ENCODE measurements at places on chromosomes 3 and 15.

DNA sequence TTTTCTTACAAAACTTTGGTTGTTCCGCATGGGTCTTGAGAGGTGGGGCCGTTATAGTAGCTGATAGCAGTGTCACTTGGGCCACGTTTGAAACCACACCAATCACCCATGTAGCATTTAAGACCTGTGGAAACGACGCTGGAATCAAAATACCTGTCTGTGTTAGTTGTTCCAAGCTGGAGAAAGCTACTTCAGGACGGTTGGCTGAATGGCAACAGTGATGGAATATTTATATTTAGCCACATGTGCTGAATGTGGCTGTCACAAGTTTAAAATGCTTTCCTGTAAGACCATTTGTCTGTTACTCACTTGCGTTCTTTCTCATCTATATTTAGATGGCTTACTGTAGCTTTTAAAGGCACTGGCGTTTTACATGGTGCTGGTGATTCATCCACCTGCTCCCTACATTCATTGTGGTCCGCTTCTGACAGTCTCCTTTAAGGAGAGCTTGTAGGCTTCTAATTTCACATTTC is 1.4 kb downstream of the DNAJA4 start:
- DNase-seq, result peak; percentile 33

DNA sequence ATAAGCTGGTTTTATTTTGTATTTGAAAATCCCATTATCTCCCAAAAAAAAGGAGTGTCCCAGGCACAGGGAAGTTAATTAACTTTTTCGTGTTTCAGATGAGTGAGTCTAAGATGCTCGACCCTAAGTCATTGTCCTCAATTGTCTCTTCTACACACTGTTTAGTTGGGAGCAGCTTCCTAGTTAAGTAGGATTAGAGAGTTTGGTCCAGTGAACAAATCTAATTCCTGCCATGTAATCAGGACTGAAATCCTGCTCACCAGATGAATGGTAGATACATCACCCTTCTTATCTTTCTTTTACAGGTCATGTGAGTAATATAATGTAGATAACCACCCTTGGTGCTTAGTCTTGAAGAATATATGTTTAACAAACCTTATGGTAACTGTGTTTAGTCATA is 228.9 kb upstream of the MANF start:
- no peak for DNase-seq

DNA sequence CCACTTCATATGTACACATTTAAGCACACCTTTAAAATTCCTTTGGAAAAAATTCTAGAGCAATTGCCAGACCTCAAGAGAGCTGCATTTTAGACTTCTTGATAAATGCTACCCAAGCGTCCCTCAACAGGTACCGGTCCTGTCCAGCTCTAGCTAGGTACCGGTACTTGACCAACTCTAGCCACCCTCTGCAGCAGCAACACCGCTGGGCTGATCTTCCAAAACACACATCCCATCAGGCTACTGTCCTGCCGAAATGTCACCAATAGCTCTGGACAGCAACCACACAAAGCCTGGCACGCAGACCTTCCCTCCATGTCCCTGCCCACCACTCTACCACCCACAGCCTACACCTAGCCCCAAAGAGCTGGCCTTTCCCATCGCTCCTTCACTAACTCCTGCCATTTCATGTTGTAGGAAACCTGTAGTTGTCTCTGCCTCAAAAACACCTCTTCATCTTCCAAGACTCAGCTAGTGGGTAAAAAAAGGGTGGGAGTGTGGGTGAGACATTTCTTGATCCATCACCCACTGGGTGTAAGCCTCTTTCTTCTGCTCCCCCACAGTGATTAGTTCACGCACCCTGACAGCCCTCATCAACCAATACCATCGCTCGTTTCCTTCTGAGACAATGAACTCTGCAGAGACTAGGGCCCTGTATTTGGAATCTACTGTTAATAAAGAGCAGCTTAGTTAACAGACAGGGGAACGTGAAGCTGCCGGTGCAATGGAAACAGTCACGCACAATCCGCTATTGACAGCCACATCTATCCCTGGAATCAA is 6.8 kb downstream of the CHSY1 start:
- DNase-seq, result no peak

GRCh38 chr3:193190146-193190786 is 50.8 kb upstream of the PLAAT1 start:
- peak; percentile 14 for DNase-seq

- DNase-seq, result no peak
Observed at GRCh38 chr3:56001537-56001936, 466.7 kb downstream of the ERC2 start.

- no peak for DNase-seq
Observed at GRCh38 chr3:190105876-190106275, 14.8 kb downstream of the P3H2 start.

DNA sequence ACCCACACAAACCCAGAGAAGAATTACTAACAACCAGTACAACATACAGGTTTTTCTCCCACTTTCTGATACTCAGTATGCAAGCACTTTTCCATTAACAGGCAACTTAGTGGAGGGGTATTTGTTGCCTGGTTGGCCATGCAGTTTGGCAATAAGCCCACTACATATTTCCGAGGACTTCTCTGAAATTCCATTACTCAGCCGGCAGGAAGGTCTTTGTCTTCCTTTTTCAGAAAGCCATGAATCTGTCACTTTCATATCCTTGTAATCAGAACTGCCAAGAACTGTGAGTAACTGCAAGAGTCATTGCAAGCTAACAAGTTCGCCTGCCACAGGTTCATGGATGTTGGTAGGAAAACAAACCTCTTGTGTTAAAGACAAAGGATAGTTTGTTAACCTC is 422.3 kb upstream of the ROBO1 start:
- DNase-seq, result peak; percentile 74

- no peak for DNase-seq
Observed at GRCh38 chr3:32312251-32312650, 73.8 kb downstream of the CMTM8 start.

GRCh38 chr3:136844724-136845123 is 17.3 kb upstream of the NCK1 start:
- no peak for DNase-seq

DNA sequence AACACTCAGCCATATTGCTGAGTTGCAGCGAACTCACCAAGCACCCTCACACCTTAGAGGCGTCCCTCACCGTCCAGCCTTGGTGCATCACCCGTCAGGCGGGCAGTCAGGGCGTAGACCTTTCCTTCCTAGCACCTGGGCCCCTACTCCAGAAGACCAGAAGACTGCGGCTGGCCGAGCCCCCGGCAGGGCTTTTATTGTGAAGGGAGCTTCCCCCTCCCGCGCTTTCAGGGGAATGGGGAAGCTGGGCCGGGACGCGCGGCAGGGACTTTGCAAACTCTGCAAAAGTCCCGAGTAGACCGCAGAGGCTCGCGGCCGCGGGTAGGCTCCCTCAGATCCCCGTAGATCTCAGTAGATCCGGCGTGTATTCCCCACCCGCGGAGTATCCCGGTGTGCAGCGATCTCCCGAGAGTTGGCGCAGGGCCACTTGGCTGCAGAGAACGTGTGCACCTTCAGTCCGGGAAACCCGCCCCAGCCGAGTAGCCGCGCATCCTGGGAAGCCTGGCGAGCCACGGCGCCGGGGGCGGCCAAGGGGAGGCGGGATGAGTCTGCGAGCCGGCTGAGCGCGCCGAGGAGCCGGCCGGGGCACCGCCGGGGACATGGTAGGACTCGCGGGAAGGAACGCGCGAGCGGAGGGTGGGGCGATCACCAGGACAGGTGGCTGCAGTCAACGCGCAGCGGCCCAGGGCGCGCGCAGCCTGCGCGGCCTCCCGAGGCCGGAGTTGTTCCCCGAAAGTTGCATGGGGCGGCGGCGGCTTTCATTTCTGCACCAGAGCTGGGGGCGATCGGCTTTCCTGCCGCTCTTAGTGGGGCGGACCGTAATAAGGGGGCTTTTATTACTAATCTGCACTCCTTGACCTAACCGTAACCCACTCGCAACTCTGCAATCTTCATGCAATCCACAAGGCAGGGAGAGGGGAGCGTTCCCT is at the start of gene GASK1A:
Gene GASK1A (plus strand): TSS at position 268 of the 929 bp plus-strand sequence. CDS start 332 bp downstream, at position 600.
- peak; percentile 36 for DNase-seq

- DNase-seq, result no peak
Observed at GRCh38 chr15:95874637-95875036, 455.9 kb upstream of the NR2F2 start.

DNA sequence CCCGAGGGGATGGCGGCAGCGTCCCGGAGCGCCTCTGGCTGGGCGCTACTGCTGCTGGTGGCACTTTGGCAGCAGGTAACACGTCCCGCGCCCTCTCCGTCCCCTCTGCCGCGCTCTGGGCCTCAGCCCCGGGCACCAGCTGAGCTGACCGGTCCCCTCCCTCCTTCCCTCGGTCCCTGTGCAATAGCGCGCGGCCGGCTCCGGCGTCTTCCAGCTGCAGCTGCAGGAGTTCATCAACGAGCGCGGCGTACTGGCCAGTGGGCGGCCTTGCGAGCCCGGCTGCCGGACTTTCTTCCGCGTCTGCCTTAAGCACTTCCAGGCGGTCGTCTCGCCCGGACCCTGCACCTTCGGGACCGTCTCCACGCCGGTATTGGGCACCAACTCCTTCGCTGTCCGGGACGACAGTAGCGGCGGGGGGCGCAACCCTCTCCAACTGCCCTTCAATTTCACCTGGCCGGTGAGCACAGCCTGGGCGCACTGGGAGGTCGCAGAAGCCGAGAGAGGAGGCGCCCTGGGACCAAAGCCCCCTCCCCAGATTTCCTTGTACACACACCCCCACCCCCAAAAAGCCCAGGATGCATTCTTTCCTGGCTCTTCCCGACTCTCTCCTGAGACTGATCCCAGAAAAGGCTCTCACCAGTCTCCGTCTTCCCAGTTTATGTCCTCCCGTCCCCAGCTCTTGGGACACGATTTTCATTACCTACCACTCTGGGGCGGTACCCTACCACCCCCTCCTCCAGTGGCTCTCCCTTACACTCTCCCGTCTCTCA is 705 bp downstream of the DLL4 start:
- peak; percentile 60 for DNase-seq

DNA sequence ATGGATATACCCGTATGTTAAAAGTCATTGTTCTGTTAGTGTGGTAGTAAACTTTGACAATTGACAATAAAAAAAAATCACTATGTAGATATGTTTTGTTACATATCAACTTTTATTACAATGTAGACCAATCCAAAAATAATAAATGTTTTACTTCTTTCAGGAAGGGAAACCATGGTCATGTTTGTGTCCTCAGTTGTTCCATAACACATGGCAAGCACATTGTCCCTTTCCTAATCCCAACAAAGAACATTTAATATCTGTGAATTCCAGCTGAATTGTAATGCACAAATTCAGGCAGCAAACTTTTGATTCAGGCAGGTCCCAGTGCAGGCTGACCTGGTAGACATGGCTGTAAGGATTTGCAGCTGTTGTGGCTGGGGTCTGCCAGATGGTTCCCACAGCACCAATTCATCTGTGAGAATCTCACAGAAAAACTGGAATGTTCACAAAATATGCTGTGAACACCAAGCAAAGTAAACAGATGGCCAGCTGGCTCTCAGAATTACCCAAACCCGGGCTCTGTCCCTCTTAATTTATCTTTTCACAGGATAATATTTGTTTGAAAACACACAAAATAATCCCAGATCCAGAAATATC is 1.9 kb upstream of the SPG21 start:
- no peak for DNase-seq

- DNase-seq, result peak; percentile 60
Observed at GRCh38 chr3:71955240-71956068, 170.5 kb upstream of the PROK2 start.

DNA sequence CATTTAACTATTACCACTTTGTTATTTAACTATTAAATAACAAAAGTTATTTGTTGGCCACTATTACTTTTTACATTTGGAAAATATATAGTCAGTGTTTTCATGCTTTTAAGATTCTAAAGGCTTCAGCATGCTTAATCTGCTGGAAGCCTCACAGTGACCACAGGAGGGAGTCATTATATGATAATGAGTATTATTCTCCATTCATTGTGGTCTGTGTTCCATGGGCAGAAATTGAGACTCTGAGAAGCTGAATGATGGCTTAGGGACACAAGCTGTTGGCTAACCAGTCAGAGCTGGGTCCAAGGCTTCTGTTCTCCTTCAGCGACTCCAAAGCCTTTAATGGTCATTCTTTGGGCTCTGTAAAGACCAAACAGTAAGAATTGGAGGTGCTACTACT is 64.7 kb downstream of the BFSP2 start:
- DNase-seq, result peak; percentile 75

DNA sequence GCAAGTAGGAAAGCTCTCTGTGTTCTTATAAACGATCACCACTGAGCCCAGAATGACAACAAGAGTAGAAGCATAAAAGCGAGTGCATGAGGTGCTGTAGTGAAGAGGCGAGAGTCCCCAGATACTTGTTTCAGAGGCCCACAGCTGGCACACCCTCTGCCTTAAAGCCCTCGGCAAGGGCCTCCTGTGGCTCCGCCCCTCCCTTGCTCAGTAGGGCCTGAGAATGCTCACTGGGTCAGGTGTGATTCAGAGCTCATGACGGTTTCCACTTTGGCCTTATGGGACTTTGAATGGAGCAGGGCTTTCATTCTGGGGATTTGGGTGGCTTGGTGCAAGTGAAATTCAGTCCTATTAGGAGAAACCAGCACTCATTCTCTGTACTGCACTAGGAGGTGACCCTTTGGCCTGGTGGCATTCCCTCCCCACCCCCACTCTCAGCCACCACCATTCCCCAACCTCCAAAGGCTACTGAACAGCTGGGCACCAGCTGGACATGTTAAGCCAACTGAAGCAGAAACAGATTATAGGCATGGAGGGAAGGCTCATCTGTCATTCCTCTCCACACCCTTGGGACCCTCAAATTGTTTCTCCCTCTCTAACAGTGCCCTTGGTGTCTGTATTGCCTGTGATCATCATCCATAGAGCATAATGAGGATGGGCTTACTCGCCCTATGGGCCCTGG is 109.6 kb upstream of the CTDSPL start:
- no peak for DNase-seq

Data from M059J (cell line).